Naive thymus-derived CD8-positive, alpha-beta T cell (primary cell): ENCODE measurements at places on chromosomes 4 and X. TPM values are rescaled to one million over a fixed set of nuclear protein-coding genes. Genes with fewer than 3 reads are reported as not detected.
A peak's percentile ranks its signal among the peaks of the same experiment; 100 is the strongest.

- peaks cover 34% of the 10 kb centered on the region for H3K4me1 ChIP-seq
- no peaks in the 10 kb centered on the region for H3K27me3 ChIP-seq
- peak; percentile 31 for DNase-seq
- peak overlapping the region; percentile 97 for H3K4me3 ChIP-seq
- peak overlapping the region; percentile 100 for H3K27ac ChIP-seq
- peaks cover 16% of the 10 kb centered on the region for H3K36me3 ChIP-seq
These were observed 773 bp downstream of the PRMT9 start for GRCh38 chr4:147683188-147683591.

DNA sequence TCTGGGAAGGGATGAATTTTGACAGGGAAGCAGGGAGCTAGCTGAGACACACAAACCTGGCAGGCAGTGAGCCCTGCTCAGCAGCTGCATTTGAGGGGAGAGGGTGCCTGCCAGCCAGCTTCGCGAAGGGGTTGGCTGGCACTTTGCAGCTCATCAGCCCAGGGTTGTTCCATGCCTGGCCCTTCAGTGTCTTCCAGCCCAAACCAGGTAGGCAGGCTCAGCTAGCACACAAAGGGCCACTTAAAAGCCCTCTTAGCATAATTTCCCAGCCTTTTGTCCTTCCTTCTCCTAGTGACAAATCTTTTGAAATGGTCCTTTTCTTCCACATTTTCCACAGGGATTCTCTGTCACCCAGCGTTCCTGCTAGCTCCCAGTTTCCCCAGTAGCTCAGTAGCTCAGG lies 4.3 kb upstream of the FRMPD3 start:
- H3K27me3 ChIP-seq: peaks cover 14% of the 10 kb centered on the region
- H3K4me1 ChIP-seq: peaks cover 14% of the 10 kb centered on the region
- DNase-seq: no peak

Gene GLRB
- polyA plus RNA-seq: not detected

Gene LGI2
- not detected for polyA plus RNA-seq

DNA sequence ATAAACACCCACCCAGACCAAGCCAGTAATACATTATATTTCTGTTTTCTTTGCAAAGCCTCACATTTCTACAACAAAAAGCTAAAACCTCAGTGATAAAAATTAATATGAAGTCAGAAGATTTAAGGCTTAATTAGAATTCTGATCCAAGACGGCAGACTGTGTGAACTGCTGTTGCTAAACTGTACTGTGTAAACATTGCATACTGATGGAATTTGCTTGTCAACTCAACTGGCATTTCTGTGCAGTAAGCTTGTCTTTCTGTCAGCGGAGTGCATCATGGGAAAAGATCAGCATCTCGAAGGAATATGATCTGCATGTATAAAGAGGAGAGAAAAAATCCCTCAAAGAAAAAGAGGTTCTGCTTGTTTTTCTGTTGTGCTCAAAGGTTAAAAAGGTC lies 69.4 kb upstream of the SPANXB1 start:
- no peak for DNase-seq
- H3K4me1 ChIP-seq: no peaks in the 10 kb centered on the region
- H3K27ac ChIP-seq: no peak overlapping the region
- H3K4me3 ChIP-seq: no peak overlapping the region
- no peaks in the 10 kb centered on the region for H3K36me3 ChIP-seq

DNA sequence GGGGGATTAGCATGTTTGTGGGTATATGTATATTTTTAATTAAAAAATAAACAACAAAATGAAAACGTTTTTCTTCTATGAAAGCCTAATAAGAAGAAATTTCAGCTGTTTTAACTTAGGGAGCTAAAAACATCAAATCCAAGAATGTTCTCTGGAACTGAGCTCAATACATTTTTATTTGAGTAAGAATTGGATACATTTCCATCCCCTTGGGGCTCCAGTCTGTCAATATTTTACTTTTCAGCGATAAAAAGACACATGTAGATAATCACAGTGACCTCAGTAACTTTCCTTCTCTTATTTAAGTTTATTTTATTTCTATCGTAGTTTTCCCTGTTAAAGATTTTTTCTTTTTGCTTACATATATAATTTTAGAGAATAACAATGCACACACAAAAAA lies 59.3 kb downstream of the ELOVL6 start:
- H3K4me1 ChIP-seq: no peaks in the 10 kb centered on the region
- H3K27ac ChIP-seq: no peak overlapping the region
- H3K4me3 ChIP-seq: no peak overlapping the region
- H3K36me3 ChIP-seq: no peaks in the 10 kb centered on the region

Gene FAM9C
- polyA plus RNA-seq: not detected

Gene FHL1
- 16.6 TPM for polyA plus RNA-seq

DNA sequence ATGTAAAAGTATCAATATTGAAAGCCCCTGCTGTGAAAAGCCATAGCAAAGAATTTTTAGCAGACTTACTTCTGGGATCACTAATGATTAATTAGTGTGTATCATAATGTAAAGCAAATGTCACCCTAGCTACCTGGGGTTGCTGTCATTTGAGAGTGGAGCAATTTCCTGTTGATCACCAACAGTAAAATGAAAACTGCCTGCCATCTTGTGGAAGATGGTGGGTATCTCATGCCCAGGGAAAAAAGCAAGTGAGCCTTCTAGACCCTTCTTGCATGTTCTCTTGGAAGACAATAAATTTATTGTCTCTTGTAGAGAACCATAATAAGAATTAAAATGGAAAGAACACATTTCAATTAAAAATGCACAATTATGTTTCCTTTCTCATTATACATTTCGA lies 360.2 kb downstream of the ZIC3 start:
- DNase-seq: no peak
- H3K27ac ChIP-seq: no peak overlapping the region
- H3K27me3 ChIP-seq: peaks cover 3% of the 10 kb centered on the region

- peaks cover 8% of the 10 kb centered on the region for H3K4me1 ChIP-seq
- DNase-seq: no peak
- H3K27me3 ChIP-seq: no peaks in the 10 kb centered on the region
These were observed 14.6 kb downstream of the PDLIM5 start for GRCh38 chr4:94466371-94466770.

DNA sequence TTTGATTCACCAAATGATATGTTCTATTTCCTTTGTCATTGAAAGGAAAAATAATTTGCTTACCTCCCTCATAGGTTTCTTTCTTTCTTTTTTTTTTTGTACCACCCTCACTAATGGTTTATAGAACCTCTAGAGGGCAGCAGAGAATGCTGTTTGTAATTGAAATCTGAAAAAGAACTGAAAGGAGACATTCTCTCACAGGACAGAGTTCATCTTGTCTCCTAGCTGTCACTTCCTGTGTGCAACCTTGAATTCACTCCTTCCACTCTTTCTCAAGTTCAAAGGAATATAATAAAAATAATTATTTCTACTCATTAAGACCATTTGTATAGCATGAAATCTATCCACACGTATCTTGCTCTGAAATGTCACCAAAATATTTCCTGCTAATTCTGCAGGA lies 51.0 kb downstream of the GUCY1B1 start:
- H3K4me3 ChIP-seq: no peak overlapping the region
- DNase-seq: no peak
- H3K27ac ChIP-seq: no peak overlapping the region
- peaks cover 3% of the 10 kb centered on the region for H3K27me3 ChIP-seq
- no peaks in the 10 kb centered on the region for H3K36me3 ChIP-seq

GRCh38 chrX:149825424-149825823 lies 43.7 kb downstream of the MAGEA9 start:
- no peak overlapping the region for H3K27ac ChIP-seq
- H3K36me3 ChIP-seq: no peaks in the 10 kb centered on the region
- peak; percentile 2 for DNase-seq
- H3K4me3 ChIP-seq: no peak overlapping the region
- peaks cover 7% of the 10 kb centered on the region for H3K27me3 ChIP-seq

DNA sequence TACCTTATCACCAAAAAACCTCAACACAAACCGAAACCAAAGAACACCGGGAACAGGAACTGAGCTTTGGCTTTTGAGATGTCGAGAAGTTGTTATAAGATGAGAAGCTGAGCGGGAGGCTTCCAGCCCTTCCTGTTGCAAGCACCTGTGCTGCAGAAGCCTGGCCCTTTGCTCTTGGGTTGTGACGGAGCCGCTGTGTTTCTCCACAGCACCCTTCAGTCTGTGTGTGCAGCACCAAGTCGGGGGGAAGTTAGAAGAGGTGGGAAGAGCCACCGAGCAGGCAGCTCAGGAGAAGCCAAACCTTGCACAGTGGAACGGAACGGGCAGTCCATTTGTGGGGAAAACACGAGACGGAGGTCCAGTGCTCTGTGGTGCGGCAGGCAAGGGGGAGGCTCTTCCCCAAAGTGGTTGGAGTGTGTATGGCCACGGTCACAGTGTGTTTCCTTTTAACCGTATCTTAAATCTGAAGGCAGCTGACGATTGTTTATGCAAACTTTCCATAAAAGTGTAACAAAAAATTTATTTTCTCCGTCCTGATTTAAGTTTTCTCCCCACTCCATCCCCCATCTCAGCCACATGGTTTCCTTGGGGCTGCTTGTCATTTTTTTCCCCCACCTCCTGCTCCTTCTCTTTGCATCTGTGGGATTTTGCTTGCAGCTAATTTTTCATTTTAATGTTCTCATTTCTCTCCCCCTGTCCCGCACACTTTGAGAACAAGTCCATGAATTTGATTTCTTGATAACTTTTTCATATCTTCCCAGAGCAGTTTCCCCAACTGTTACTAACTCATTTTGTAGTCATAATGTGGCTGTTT lies 123.7 kb downstream of the STOX2 start:
- H3K27ac ChIP-seq: peak overlapping the region; percentile 79
- no peaks in the 10 kb centered on the region for H3K36me3 ChIP-seq
- peaks cover 24% of the 10 kb centered on the region for H3K27me3 ChIP-seq
- H3K4me1 ChIP-seq: peaks cover 23% of the 10 kb centered on the region

Gene FAM53A
- polyA plus RNA-seq: 1.7 TPM

Gene SPANXN3
- not detected for polyA plus RNA-seq

DNA sequence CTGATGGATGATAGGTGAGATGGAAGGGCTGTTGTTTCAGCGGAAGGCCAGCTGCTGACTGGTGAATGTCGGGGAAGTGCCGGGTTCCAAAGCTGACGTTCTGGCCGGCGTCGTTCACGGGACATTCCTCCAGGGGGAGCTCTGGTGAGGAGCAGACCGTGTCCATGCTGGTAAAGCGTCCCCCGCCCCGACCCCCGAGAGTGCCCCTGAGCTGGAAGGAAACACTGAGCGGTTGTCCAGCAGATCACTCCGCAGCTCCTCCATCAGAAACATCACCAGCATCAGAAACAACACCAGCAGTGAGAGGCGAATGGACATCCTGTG lies 18.6 kb upstream of the ADRA2C start:
- no peak overlapping the region for H3K4me3 ChIP-seq
- peaks cover 5% of the 10 kb centered on the region for H3K36me3 ChIP-seq

Gene MAN2B2
- 11.8 TPM for polyA plus RNA-seq

Gene COX7B2
- not detected for polyA plus RNA-seq

DNA sequence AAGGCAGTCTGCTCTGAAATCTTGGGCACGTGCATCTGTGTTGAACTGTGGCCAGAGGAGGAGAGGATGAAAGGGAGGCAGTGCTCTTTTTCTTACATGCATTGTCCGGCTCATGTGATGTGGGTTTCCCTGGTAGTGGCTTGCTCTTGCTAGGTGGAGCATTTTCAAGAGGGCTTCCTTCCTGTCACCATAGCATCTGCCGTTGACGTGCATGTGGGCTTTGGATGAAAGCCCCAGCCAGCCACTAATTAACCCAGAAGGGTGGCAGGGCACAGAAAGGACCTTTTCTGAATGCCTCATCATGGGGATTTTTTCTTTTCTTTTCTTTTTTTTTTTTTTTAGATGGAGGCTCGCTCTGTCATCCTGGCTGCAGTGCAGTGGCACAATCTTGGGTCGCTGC lies 121.3 kb downstream of the GPR143 start:
- peak; percentile 75 for DNase-seq
- H3K4me1 ChIP-seq: peaks cover 34% of the 10 kb centered on the region
- no peaks in the 10 kb centered on the region for H3K27me3 ChIP-seq
- peaks cover 1% of the 10 kb centered on the region for H3K36me3 ChIP-seq
- peak overlapping the region; percentile 52 for H3K27ac ChIP-seq
- H3K4me3 ChIP-seq: no peak overlapping the region

Gene CCSER1
- polyA plus RNA-seq: not detected

Gene RAB40AL
- not detected for polyA plus RNA-seq

Gene MTM1
- polyA plus RNA-seq: 12.7 TPM

GRCh38 chr4:93645120-93645519 lies 183.4 kb upstream of the ATOH1 start:
- H3K36me3 ChIP-seq: no peaks in the 10 kb centered on the region
- no peak overlapping the region for H3K27ac ChIP-seq
- no peak overlapping the region for H3K4me3 ChIP-seq
- DNase-seq: no peak
- no peaks in the 10 kb centered on the region for H3K27me3 ChIP-seq

Gene CT45A5
- not detected for polyA plus RNA-seq

DNA sequence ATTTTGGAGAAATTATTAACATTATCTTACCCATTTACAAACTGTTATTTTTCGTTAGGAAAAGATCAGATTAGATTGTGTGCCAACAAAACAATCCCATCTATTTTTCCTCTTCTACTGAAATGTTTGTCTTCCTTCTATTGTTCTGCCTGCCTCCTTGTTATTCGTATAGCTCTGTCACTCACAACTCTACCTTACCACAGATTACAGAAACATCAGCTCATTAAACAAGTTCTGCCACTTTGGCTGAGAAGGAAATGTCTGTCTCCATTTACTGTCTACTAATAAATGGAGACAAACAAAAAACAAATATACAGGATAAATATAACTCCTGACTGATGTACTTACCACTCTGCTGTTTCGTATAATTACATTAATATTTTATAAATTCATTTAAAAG lies 211.4 kb downstream of the ENOX2 start:
- peaks cover 37% of the 10 kb centered on the region for H3K36me3 ChIP-seq
- no peaks in the 10 kb centered on the region for H3K4me1 ChIP-seq
- DNase-seq: no peak
- H3K27ac ChIP-seq: no peak overlapping the region
- H3K4me3 ChIP-seq: no peak overlapping the region

Gene LRCH2
- polyA plus RNA-seq: not detected

Gene ARR3
- polyA plus RNA-seq: not detected

DNA sequence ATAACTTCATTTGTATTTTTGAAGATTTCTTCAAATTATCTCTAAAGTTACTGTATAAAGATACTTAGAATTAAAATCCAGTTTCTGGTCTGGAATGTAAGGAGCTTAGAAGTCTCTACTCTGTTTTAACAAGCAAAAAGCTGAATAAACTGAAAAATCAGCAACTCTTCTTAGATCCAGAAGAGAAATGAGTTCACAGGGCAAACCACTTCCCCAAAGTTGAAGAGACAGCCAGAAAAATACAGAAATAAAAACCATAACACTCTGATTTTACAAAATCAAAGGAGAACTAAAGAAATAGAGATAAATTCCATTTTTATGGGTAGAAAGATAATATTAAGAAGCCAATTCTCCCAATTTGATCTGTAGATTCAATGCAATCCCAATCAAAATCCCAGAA lies 1166.8 kb downstream of the ADGRL3 start:
- H3K4me3 ChIP-seq: no peak overlapping the region
- no peaks in the 10 kb centered on the region for H3K36me3 ChIP-seq

Gene COL25A1
- polyA plus RNA-seq: not detected

DNA sequence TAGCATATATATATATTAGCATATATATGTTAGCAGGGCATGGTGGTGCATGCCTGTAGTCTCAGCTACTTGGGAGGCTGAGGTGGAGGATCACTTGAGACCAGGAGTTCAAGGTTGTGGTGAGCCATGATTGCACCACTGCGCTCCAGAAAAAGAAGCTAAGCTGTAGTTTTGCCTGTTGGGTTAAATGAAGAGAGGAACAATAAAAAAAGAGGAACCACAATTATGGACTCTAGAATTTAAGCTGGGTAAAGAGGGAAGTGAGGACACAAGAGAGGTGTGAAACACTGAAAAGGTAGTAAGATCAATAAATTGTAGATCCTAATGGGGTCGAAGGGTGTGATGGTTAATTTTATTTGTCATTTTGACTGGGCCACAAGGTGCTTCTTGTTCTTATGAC lies 40.5 kb upstream of the HSD17B10 start:
- H3K4me1 ChIP-seq: no peaks in the 10 kb centered on the region
- H3K27me3 ChIP-seq: peaks cover 7% of the 10 kb centered on the region
- DNase-seq: no peak
- H3K27ac ChIP-seq: no peak overlapping the region
- no peaks in the 10 kb centered on the region for H3K36me3 ChIP-seq
